CD4-positive, alpha-beta T cell treated with Interleukin-2 at 100 ng/mL for 4 hours (primary cell): ENCODE measurements at places on chromosomes 16 and 17.

GRCh38 chr16:3283543-3284447 is 504 bp downstream of the ZNF263 start:
- no peak for DNase-seq

DNA sequence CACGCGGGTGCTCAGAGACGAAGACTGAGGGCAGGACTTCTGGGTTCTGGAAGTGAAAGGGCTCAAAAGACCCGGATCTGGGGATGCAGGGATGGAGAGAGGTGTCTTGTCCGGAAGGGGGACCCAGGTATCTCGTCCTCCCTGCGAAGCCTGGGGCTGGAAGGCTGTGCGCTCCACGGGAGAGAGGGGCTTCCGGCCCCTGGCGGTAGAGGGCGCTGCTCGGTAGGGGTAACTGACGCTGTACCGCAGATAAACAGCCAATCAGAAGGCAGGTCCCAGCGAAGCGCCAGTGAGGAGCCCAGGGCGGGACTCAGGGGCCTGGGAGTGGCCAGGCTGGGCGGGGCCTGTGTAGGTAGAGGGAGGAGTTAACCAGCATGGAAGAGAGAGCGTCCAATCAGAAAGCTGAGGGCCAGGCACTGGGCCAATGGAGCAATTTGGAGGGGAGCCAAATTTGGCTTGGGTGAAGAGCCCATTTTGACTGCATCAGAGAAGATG is 804 bp downstream of the TGFB1I1 start:
- peak; percentile 32 for DNase-seq

DNA sequence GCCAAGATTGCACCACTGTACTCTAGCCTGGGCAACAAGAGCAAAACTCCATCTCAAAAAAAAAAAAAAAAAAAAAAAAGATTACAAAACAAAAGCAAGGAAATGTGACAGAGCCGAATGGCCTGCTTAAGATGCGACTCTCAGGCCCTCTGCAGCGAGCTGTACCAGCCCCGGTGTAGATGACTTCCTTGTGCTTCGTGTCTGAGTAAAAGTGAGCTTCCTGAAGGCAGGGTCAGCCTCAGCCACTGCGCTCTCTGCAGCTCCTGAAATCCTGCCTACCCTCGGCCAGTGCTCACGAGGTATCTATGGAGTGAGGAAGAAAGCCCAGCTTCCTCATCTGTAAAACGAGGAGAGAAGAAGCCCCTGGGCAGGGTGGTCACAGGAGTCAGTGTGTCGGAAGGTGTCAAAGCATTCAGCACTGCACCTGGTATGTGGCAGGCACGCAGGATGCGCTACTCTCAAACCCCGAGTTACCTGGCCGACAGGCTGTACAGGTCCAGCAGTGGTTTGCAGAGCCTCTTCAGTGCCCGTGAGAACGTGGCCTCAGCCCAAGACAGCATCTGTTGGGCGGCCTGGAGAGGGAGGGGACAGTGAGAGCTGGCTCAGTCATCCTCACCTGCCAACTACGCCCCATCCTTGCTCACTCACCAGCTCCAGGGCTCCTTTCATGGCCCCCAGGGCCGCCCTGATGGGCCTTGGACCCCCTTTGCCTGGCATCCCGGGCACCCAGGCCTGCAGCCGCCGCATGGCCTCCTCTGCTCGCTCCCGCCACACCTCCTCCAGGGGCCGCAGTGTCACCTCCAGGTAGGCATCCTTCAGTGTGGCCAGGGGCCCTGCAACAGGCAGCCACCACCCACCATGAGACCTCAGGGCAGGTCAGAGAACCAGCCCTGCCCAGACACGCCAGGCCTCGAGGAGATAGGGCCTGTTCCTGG is 44.6 kb downstream of the RMI2 start:
- DNase-seq, result no peak

GRCh38 chr17:72529386-72529785 is 408.6 kb downstream of the SOX9 start:
- no peak for DNase-seq

GRCh38 chr17:50834429-50835300 is 721 bp upstream of the WFIKKN2 start:
- DNase-seq, result no peak

DNA sequence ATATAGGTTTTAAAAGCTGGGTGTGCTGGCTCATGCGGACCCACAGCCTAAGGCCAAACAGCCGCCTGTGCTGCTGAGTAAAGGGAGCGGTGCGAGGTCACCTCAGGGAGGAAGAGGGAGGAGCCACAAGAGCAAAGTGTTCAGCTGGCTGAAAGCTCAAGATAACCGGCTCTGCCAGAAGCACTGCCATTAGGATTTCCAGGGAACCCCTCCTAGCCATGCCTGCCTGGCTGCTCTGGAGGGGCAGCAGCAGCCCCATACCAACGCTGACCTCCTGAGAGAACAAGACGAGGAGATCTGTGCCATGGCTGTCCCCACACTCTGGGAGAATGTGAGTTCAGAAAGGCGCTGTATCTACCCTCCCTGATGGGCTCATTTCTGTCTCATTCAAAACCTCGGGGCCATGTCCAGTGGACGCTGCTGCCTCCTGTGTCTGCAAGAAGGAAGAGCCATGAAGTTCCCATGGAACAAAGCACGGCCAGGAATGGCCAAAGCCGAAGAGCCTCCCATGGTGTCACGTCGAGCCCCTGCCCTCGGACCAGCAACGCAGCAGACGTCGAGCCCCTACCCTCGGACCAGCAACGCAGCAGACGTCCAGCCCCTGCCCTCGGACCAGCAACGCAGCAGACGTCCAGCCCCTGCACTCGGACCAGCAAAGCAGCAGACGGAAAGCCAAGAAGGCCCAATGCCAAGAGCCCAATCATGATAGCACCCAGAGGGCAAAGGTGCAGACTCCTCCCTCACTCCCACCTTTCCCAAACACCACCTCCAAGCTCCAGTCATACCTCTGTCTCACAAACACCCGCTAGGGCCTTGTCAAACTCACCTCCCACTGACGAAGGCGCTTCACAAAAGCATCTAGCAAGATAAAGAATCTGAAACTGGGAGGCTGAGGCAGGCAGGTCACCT is 107.0 kb downstream of the ANKRD11 start:
- peak; percentile 23 for DNase-seq

GRCh38 chr17:27888945-27889344 is 4.2 kb downstream of the LYRM9 start:
- no peak for DNase-seq

DNA sequence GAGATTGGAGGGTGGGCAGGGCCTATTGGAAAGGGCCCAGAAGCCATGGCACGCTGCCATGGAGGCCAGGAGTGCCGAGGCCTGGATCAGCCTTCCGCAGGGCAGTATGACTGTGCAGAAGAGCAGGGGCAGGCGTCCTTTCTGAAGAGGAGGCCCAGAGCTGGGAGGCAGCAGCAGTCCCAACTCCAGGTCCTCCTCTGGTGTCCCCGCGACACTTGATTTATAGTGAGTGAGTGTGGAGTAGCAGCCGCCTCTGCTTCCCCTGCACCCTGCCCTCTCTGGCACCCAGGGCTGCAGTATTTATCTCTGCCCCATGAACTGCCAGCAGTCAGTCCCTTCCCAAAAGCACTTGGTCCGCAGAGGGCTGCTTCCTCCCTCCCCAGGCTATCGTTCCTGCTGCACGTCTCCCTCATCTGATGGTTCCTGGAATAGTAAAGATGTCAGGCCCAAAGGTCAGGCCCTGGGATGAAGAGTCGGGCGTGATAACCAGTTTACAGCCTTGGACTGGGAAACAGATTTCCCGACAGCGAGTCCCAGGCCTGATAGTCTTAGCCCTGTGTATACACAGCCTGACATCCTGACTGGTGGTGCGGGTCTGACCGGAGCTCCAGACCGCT is 32.9 kb downstream of the PGS1 start:
- no peak for DNase-seq

DNA sequence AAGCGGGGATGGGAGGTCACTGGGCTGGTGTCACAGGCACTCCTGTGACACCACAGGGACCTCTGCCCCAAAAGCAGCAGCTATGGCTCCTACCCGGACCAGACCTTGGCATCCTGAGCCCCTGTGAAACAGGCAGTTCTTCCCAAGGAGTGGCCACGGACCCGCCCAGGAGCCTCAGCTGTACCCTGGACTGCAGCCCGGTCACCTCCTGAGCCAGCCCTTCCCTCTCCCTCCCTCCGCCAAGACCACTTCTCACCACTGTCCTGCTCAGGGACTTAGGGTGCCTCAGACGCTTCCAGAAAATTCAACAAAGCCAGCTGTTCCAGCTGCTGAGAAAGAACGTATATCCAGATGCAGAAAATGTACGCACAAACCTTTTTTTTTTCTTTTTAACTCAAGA is 13.9 kb upstream of the NCBP3 start:
- DNase-seq, result no peak

GRCh38 chr16:89536371-89536770 is 24.1 kb upstream of the RPL13 start:
- no peak for DNase-seq

GRCh38 chr17:60249290-60249826 is 99.6 kb downstream of the CA4 start:
- DNase-seq, result no peak
